ENCODE measurements at places on chromosomes 2 and 18.

GRCh38 chr2:74079522-74080341, 68.0 kb downstream of the BOLA3 start:
- no peak for DNase-seq

- DNase-seq: no peak
These were observed 15.0 kb downstream of the ELAC1 start for GRCh38 chr18:50982802-50983179.

- no peak for DNase-seq
These were observed 129.7 kb downstream of the OSR1 start for GRCh38 chr2:19228715-19229114.

GRCh38 chr2:101435001-101435862, 39.7 kb downstream of the RFX8 start:
- no peak for DNase-seq

GRCh38 chr18:66795051-66795450, 191.2 kb upstream of the CDH19 start:
- DNase-seq: no peak

DNA sequence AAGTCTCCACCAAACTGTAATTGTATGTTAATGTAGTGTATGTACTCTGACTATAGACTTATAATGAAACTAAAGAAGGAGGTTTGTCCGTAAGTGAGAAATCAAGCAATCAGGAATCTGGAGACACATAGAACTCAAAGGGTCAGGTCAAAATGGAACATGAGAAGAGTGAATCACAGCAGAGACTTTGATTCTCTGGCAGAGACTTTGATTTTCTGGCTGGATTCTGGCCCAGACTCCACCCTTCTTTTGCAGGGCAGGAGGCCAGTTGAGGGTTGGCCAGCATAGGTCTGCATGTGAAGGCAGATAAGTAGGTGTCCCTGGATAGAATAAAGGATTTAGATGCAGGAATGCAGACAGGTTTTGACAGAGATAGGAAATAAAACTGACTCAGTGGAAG, 11.0 kb upstream of the NCKAP5 start:
- no peak for DNase-seq

DNA sequence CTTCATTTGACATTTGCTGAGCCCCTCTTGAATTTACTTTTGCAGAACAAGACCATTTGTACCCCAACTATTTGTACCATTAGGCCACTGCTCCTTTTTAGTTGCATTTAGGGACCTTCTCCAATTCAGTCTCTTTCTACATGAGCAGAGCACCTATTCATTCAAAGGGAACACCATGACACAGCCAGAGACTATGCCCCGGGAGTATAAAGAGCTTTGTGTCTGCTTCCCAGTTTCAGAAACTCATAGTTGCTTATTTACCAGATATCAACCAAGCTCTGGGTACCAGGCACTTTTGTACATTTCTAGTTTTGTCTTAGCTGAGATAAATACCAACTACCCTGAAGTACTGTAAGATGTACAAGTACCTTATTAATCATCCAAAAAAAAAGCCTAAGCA, 269.1 kb upstream of the SIX3 start:
- DNase-seq: no peak

- peak; percentile 99 for DNase-seq
These were observed 99.3 kb downstream of the SPATS2L start for GRCh38 chr2:200405599-200406298.

GRCh38 chr2:26150243-26150642, 22.6 kb upstream of the GAREM2 start:
- no peak for DNase-seq

GRCh38 chr18:49490246-49490762, 3.3 kb upstream of the C18orf32 start:
- no peak for DNase-seq

DNA sequence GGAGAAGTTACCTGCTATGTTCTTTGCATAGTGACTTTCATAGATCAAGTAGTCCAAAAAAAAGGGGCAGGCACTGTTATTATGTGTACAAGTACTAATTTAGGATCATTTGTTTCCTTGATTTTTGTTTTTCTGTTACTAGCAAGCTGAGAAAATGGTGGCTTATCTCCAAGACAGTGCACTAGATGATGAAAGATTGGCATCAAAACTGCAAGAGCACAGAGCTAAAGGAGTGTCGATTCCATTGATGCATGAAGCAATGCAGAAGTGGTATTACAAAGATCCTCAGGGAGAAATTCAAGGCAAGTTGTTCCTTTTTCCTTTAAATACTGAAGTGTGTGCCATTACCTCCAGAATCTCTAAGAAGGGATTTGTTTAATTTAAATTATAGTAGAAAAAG, 19.6 kb upstream of the KCNJ13 start:
- DNase-seq: no peak

GRCh38 chr2:36670881-36671595, 25.5 kb upstream of the VIT start:
- no peak for DNase-seq

All from HepG2 (cell line).